Activated naive CD4-positive, alpha-beta T cell treated with anti-CD3 and anti-CD28 coated beads, Interleukin-2, amount 10 ng/mL, durations not matched to agents 7 days and 5 days (primary cell): ENCODE measurements at places on chromosomes 4 and X.

GRCh38 chr4:112910109-112910736, 139.2 kb upstream of the ANK2 start:
- no peak overlapping the region for H3K27ac ChIP-seq
- no peak overlapping the region for H3K4me3 ChIP-seq
- H3K27me3 ChIP-seq: peaks cover 4% of the 10 kb centered on the region
- DNase-seq: no peak

- peaks cover 10% of the 10 kb centered on the region for H3K36me3 ChIP-seq
- H3K4me3 ChIP-seq: peak overlapping the region; percentile 88
- no peaks in the 10 kb centered on the region for H3K27me3 ChIP-seq
Measured at GRCh38 chrX:154020536-154021115, 924 bp upstream of the IRAK1 start.

GRCh38 chrX:74049126-74049525, 254.9 kb upstream of the ZCCHC13 start:
- DNase-seq: no peak
- no peaks in the 10 kb centered on the region for H3K36me3 ChIP-seq
- H3K27me3 ChIP-seq: no peaks in the 10 kb centered on the region
- H3K4me1 ChIP-seq: no peaks in the 10 kb centered on the region

- peak; percentile 28 for DNase-seq
- H3K36me3 ChIP-seq: no peaks in the 10 kb centered on the region
- H3K27ac ChIP-seq: peak overlapping the region; percentile 26
- H3K27me3 ChIP-seq: peaks cover 33% of the 10 kb centered on the region
- H3K4me1 ChIP-seq: peaks cover 53% of the 10 kb centered on the region
- H3K4me3 ChIP-seq: no peak overlapping the region
Measured at GRCh38 chr4:6777636-6778281, 4.8 kb upstream of the KIAA0232 start.

DNA sequence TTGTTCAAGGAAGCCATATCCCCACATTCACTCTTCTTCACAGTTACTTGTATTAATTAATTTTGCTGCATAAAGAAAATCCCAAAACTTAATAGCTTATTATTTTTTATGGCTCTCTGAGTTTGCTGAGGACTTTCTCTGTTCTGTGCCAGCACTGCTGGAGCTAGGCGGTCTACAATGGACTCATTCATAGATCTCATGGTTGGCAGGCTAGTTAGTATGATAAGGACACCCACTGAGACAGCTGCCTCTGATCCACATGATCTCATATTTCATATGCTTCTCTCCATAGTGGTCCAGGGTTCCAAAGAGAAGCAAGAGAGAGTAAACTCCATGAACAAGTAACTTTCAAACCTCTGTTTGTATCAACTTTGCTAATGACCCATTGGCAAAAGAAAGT, 170.2 kb downstream of the ADGRA3 start:
- no peaks in the 10 kb centered on the region for H3K4me1 ChIP-seq
- no peaks in the 10 kb centered on the region for H3K36me3 ChIP-seq
- H3K27me3 ChIP-seq: no peaks in the 10 kb centered on the region
- H3K27ac ChIP-seq: no peak overlapping the region
- H3K4me3 ChIP-seq: no peak overlapping the region

GRCh38 chr4:168309781-168310180, 8.8 kb downstream of the DDX60 start:
- no peak for DNase-seq
- no peak overlapping the region for H3K4me3 ChIP-seq
- H3K27ac ChIP-seq: no peak overlapping the region
- H3K4me1 ChIP-seq: peaks cover 44% of the 10 kb centered on the region
- no peaks in the 10 kb centered on the region for H3K27me3 ChIP-seq
- H3K36me3 ChIP-seq: peaks cover 52% of the 10 kb centered on the region

DNA sequence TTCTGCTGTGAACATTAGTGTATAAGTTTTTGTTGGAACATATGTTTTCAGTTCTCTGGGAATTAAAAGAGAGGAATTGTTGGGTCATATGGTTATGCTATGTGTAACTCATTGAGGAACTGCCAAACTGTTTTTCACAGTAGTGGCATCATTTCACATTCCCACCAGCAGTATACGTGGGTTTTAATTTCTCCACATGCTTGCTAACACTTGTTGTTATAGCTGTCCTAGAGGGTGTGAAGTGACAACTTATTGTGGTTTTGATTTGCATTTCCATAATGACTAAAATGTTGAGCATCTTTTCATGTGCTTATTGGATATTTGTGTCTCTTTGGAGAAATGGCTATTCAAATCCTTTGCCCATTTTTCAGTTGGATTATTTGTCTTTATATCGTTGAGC, 13.7 kb downstream of the APELA start:
- H3K36me3 ChIP-seq: no peaks in the 10 kb centered on the region
- H3K4me1 ChIP-seq: no peaks in the 10 kb centered on the region
- no peak for DNase-seq
- peaks cover 9% of the 10 kb centered on the region for H3K27me3 ChIP-seq

DNA sequence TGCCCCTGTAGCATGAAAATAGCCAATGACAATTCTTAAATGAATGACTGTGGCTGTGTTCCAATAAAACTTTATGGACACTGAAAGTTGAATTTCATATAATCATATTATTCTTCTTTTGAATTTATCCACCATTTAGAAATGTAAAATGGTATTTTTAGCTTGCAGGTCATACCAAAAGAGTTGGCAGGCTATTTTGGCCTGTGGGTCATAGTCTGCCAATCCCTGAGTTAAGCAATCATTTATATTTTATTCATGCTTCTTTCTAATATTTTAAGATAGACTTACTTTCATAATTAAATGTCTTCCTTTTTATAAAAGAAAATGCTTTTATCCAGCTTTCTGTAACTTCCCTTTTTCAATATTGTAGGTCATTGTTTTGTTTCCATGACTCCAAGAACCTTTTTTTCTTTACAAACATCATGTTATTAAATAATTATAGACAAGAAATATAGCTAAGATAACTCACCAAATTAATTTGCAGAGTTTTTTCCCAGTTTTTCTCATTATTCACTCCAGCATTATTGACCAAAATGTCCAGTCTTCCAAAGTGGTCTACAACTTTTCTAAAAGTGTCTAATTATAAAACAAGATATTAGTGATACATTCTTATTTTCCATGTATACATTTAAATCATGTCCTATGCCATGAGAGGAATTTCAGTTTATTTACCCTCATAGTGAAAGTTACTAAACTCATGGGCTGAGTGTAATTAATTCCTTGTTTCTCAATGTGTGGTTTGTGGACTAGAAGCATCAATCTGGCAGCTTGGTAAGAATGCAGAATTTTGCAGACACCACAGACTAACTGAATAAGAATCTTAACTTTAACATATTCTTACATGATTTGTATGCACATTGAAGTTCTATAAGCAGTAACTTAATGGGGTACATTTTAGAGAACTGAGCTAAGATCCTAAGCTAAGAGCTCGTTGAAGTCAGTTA, 4.5 kb downstream of the HPGD start:
- no peak for DNase-seq
- H3K36me3 ChIP-seq: peaks cover 4% of the 10 kb centered on the region
- H3K27me3 ChIP-seq: peaks cover 13% of the 10 kb centered on the region

DNA sequence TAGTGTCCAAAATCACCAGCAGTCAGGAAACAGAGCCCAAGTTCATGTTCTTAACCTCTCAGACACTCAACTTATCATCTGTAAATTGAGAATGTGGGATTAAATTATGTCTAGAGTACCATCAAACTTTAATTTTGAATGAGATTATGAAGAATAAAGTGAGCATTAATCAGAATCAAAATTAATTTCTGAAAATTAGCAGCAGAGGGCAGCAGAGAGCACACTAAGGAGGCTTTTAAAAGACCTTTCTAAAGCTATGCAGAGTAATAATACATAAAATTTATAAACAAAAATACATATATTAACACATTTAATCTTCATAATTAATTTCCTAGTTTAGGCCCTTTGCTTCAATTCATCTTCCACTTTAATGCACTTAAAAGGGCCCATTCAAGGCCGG, 7.1 kb downstream of the TASL start:
- peaks cover 24% of the 10 kb centered on the region for H3K4me1 ChIP-seq

GRCh38 chrX:10016519-10017132, 49.5 kb downstream of the CLDN34 start:
- peaks cover 23% of the 10 kb centered on the region for H3K27me3 ChIP-seq
- H3K27ac ChIP-seq: no peak overlapping the region
- no peaks in the 10 kb centered on the region for H3K36me3 ChIP-seq

GRCh38 chr4:48645225-48645794, 134.8 kb downstream of the FRYL start:
- peaks cover 7% of the 10 kb centered on the region for H3K36me3 ChIP-seq
- H3K27ac ChIP-seq: no peak overlapping the region
- no peak overlapping the region for H3K4me3 ChIP-seq
- H3K27me3 ChIP-seq: no peaks in the 10 kb centered on the region
